ENCODE measurements at places on chromosomes 3 and 15.

DNA sequence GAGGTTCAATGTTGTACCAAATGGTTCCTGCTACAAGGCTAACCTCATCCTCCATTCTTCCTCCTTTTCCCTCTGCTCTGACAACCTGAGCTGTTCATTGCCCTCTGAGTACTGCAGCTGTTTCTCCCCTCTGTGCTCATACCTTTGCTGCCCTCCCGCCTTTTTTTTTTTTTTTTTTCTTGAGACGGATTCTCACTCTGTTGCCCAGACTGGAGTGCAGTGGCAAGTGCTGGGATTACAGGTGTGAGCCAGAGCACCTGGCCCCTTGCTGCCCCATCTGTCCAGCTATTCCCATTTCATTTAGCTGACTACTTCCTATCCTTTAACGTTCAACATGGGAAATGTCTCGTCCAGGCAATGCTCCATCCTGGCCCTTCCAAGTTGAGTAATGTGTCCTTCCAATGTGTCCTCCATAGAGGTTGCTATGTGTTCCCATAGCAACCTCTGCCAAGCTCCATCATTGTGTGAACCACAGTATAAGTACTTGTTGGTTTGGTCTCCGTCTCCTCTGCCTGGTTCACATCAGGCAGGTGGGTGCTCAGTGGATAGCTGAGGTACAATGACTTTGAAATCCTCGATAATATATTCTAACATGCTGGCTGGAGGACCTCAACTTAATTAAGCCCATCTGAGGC lies 179.9 kb upstream of the ANKRD28 start:
- DNase-seq = no peak

DNA sequence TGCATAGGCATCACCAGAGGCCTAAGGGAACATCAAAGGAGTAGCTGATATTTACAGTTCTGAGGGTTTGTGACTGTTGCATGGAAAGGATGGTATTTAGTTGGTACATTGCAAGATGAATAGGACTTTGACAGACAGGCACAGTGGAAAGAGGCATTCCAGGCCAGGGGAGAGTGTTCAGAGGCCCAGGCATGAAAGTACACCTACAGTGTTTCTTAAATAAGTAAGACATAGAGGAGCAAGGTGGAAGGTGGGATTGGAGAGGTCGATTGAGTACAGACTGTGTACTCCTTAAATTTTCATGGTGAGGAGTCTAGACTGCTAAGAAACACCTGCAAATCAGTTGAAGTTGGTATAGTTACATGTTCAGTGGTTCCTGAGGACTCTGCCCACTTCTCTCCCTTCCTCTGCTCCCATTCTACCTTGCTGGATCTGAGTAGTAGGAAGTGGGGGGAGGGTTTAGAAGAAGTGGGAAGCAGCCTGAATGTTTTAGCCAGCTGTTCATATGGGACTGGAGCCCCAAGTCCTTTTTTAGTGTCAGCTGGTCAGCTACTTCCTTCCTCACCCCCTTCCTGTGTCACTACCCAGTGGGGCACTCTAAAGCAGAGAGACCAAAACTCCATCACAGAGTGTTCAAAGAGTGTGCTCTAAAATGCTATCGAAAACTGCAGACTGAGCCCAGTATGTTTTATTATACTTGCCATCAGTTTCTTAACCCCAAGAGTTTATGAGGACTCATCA lies 14.0 kb downstream of the KLHL18 start:
- DNase-seq = no peak

- DNase-seq = no peak
Measured at GRCh38 chr3:195910499-195910845, 2.1 kb upstream of the TNK2 start.

- no peak for DNase-seq
Measured at GRCh38 chr15:60573936-60574335, 95.0 kb upstream of the ICE2 start.

- no peak for DNase-seq
Measured at GRCh38 chr3:45617430-45618080, 23.0 kb downstream of the LIMD1 start.

- DNase-seq = no peak
Measured at GRCh38 chr3:101796077-101796680, 17.2 kb downstream of the NXPE3 start.

GRCh38 chr3:11371747-11372146 lies 99.5 kb downstream of the ATG7 start:
- no peak for DNase-seq

GRCh38 chr15:61227950-61228936 lies 859 bp downstream of the RORA start:
- peak; percentile 33 for DNase-seq

- DNase-seq = no peak
Measured at GRCh38 chr3:168220556-168220955, 124.8 kb upstream of the GOLIM4 start.

GRCh38 chr3:38823186-38823585 lies 7.2 kb upstream of the SCN10A start:
- DNase-seq = no peak

GRCh38 chr15:48963524-48964113 lies at the start of gene SHC4:
TSS of gene SHC4 (minus strand) at chr15:48963919. CDS start at chr15:48963015, 904 bp downstream.
- DNase-seq = peak; percentile 80

Data from GM13977 (cell line).